ENCODE measurements at places on chromosomes 16 and 17.

- no peak for DNase-seq
Measured at GRCh38 chr16:16083421-16084156, 134.2 kb downstream of the ABCC1 start.

GRCh38 chr17:77899498-77899897 is 59.0 kb upstream of the TNRC6C start:
- no peak for DNase-seq

- DNase-seq = no peak
Measured at GRCh38 chr16:48963306-48963705, 318.3 kb downstream of the CBLN1 start.

- no peak for DNase-seq
Measured at GRCh38 chr17:2253362-2253761, 50.2 kb downstream of the SMG6 start.

- no peak for DNase-seq
Measured at GRCh38 chr17:73098919-73099318, 6.4 kb upstream of the SLC39A11 start.

- no peak for DNase-seq
Measured at GRCh38 chr16:14357328-14357727, 272.7 kb downstream of the PARN start.

- DNase-seq = no peak
Measured at GRCh38 chr17:8674344-8675305, 44.1 kb upstream of the MYH10 start.

DNA sequence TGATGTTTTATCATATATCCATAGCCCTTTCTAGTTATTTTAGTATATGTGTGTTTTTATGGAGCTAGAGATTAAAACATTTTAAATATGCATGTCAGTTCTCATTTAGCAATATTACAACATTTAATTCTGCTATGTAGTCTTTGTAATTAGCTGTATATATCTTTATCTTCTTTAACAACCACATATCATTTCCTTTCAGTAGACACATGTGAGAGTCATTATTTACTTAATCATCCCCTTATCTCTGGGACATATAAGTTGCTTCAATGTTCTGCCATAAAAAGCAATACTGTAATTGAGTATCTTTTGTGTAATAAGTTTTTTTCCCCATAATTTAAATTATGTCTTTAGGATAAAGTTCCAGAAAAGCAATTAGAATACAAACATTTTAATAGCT is 52.0 kb upstream of the CLEC3A start:
- DNase-seq = no peak

GRCh38 chr16:11272921-11273720 is at the start of gene PRM3:
Gene PRM3, minus strand, starts transcription at chr16:11273629. Its CDS starts 34 bp downstream, at chr16:11273595.
- no peak for DNase-seq

GRCh38 chr16:75111961-75112733 is 4.4 kb downstream of the LDHD start:
- no peak for DNase-seq

GRCh38 chr16:66354034-66354909 is 12.2 kb upstream of the CDH5 start:
- no peak for DNase-seq

- no peak for DNase-seq
Measured at GRCh38 chr17:80095844-80096475, 5.4 kb upstream of the GAA start.

- no peak for DNase-seq
Measured at GRCh38 chr17:61425682-61426481, 26.2 kb downstream of the TBX2 start.

Data from T47D (cell line).